Activated T-helper 17 cell treated with anti-CD3 and anti-CD28 coated beads, Interleukin-2, amount 50 U/mL, for 72 hours (primary cell): ENCODE measurements at places on chromosomes 5 and 9.

DNA sequence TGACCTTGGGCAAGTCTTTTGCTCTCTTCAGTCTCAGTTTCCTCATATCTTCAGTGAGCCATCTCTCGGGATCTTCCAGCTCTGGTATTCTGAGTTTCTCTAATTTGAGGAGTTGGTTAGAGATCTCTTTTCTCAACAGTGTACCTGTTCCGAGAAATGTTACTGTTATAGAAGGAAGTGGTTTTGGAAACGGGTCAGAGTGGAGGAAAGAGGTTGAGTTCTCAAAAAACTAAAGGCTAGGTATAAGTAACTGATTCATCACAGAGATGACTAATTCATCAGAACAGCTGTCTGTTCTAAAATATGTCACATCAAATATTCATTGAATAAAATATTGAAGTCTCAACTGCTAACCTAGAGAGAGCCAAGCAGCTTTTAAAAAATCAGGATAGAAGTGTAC lies 106.6 kb downstream of the PALM2AKAP2 start:
- peak; percentile 91 for ATAC-seq

DNA sequence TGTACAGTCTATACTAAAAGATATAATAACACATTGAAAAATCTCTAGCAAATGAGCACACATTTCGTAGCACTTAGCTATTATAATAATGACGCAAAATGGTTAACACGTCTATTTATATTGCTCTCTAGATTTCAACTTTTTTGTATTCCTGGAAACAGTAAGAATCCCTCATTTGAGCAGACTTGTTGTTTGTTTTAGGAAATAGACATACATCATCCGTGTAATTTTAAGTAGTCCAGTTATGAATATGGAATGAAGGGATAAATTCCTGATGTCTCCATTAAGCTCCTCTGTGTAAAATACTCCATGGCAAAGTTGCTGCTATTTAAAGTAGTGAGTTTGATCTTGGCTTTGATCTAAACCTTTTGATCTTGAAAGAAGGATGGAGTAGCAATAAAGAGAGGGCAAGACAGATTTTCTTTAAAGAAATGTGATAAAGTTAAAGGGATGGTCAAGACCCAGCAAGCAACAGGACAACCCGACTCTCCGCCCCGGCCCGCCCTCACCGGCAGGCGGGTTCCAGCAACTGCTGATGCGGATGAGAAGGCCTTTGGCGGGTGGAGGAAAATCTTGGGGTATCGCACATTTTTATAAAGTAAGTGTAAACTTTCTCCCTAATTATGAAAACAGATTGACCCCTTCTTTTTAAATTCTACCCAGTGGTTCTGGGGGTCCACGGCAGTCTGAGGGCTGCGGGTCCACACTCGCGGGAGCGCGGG lies 277.4 kb downstream of the AOPEP start:
- ATAC-seq: no peak

GRCh38 chr5:165622864-165623536 lies 2117.6 kb downstream of the MAT2B start:
- ATAC-seq: no peak

DNA sequence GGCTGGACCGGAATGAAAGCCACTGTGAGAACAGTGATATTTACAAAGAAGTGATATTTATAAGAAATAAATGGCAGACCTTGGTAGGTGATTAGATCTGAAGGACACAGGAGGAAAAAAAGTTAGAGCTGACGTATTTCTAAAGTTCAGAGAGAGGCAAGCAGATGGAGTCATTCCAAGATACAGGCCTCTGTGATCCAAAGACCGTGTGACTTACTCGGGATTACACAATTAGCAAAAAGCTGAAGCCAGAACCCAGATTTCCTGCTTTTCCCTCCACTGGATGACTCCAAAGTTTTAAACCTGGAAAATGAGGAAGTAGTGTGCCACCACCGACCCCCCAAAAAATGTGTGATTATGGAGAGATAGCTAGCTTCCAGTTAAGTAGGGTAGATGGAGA lies 3.1 kb upstream of the DOCK8 start:
- ATAC-seq: no peak

GRCh38 chr5:27458287-27458686 lies 419.9 kb upstream of the CDH9 start:
- no peak for ATAC-seq

GRCh38 chr9:29740518-29740917 lies 2167.2 kb upstream of the C9orf72 start:
- ATAC-seq: no peak

DNA sequence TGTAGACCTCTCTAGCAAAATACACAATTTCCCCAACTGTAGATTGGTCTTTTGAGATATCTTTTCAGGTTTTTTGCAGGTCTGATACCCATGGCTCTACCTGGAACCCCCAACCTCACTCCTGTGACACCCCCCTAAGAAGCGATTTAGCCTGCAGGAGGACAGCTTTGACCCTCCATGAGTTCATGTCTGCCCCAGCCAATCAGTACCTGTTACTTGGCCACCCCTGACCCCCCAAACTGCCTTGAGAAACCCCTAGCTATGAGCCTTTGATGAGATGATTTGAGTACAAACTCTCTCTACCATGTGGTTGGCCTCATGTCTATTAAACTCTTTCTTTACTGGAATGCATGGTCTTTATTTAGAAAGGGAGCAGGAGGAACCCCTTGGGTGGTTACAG lies 25.7 kb downstream of the ABO start:
- ATAC-seq: no peak

GRCh38 chr5:176296-176823 lies 14.9 kb upstream of the LRRC14B start:
- ATAC-seq: no peak

- no peak for ATAC-seq
Measured at GRCh38 chr5:36202521-36202961, 39.2 kb downstream of the NADK2 start.

- peak; percentile 31 for ATAC-seq
Measured at GRCh38 chr5:155943516-155944407, 383.2 kb upstream of the SGCD start.

DNA sequence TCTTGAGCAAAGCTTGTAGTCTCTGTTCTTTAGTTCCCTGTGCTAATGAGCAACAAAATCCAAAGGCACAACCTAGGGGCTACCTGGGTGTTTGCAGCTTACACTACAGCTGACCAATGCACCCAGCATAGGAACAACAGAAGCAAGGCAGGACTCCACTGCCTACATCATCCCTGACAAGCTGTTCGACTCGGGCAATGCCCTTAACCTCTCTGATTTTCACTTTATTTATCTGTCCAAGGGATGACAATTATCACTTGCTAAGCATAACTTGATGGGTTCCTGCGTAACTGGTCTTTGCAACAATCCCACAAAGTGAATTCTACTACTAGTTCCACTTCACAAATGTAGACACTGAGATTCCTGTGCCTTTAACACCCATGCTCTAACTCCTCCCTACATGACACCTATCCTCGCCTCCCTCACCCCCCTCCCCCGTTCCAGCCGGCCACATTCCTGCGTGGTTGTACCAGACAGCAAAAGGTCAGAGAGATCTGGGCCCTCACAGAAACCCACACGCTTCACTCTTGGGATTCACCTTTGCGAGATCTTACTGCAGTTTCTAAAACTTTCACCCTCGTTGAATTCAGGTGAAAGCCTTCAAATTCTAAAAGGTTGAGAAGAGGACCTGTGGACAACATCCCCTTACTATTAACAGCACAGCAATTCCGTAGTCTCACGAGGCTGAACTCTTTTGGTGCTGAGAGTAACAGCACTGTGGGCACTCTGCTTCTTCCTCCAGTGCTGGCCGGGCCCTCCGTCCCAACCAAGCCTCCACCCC lies 995 bp downstream of the IPPK start:
- ATAC-seq: no peak

GRCh38 chr5:140113180-140113698 lies 670 bp upstream of the PURA start:
- no peak for ATAC-seq

- ATAC-seq: no peak
Measured at GRCh38 chr5:29780401-29780800, 1413.1 kb upstream of the CDH6 start.

DNA sequence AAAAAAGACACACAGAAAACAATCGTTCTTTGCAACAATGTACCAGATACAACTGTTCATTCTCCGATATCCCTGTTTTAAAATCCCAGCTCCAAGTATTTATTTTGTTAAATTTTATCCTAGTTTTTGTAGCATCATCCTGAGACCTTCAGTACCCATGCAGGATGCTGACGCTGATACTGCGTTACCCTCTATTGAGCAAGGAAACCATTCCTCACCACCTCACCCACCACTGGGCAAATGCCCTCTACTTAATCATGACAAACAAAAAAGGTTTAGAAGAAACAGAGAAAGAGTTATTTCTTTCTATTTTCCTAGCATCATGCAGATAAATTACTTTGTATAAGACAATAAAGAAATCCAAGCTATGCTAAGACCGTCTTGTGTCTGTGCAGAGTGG lies 136.1 kb upstream of the PCA3 start:
- ATAC-seq: no peak

GRCh38 chr9:25418974-25419373 lies 259.3 kb downstream of the TUSC1 start:
- no peak for ATAC-seq

- no peak for ATAC-seq
Measured at GRCh38 chr5:14321936-14322335, 178.8 kb downstream of the TRIO start.

DNA sequence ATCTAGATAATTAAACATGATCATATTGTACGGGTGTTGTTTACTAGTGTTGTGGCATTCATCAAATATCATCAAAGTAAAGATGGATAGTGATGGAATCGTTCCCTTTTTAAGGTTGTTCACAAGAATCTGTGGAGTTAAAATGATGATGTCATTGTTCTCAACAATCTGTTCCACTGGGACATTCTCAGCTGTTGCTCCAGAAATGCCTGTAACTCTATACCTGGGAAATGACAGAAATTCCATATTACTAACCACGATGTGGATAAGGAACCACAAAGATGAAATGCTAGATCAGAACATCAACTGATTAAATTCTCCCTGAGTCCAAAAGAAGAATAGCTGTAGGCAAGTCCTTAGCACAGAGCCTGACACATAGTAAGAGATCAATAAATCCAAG lies 38.0 kb downstream of the RIGI start:
- ATAC-seq: no peak

DNA sequence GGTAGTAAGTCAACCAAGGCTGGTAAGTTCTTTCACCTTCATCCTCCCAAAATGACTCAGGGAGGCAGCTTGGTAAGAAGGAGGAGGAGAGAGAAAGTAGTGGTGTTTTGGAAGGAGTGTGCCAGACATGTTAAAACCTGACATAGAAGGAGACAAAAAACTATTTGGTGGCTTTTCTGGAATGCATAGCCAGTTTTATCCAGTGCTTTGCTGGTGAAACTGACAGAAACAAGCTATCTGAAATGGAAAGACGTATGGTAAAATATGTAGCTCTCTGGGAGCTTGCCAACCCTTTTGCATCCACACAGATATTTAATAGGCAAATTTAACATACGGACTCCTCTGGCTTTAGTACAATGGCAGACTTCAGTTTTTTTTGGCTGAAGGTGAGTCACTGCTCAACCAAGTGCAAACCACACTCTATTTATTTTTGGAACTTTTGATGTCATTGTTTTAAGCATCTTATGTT lies 45.4 kb downstream of the RAB14 start:
- ATAC-seq: peak; percentile 94

- ATAC-seq: no peak
Measured at GRCh38 chr9:133769511-133770075, 31.4 kb upstream of the SARDH start.

DNA sequence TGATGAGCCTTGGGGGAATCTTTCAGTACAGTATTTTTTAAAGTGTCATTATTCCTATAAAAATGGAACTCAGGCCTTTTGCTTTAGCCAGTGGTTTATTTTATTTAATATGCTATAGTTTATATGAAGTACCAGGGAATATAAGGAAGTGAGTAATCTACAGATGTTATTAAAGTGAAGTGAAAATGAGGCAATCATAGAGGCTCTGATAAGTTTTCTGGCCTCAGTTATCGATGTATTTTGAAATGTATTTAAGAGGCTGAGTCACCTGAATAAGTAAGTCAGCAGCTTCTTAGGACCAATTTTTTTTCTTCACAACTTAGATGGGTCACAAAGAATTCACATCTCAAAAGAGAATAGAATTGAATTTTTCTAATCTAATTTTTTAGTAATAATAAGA lies 829.0 kb downstream of the DNAH5 start:
- ATAC-seq: no peak

- ATAC-seq: no peak
Measured at GRCh38 chr9:80948876-80949275, 740.5 kb downstream of the TLE1 start.

- ATAC-seq: no peak
Measured at GRCh38 chr5:44821164-44821563, 12.4 kb downstream of the MRPS30 start.

DNA sequence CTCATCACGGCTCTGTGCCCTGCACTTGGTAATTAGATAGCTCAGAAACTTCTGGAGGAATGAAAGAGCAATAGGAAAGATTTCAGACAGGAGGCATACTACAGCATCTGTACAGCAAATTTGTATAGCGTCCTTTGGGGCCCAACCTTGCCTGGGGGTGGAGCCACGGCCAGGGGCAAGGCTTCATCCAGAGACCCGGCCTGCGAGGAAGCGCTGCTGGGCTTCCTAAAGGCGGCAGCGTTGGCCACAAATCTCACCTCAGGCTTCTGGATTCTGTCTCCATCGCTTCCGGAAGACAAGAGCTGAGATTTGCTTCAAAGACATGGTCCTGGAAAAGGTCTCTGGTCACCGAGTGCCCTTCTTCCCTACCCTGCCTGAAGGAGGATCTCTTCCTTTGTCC lies 12.2 kb upstream of the SPATA31D1 start:
- ATAC-seq: no peak

- ATAC-seq: no peak
Measured at GRCh38 chr5:180594311-180595045, 3.2 kb upstream of the SCGB3A1 start.

GRCh38 chr9:108783731-108784495 lies 71.9 kb downstream of the ACTL7B start:
- ATAC-seq: no peak

- peak; percentile 76 for ATAC-seq
Measured at GRCh38 chr9:94812343-94812742, 85.8 kb downstream of the AOPEP start.
